Activated naive CD4-positive, alpha-beta T cell treated with anti-CD3 and anti-CD28 coated beads for 36 hours (primary cell): ENCODE measurements at places on chromosomes 11 and 22. TPM values are rescaled to one million over a fixed set of nuclear protein-coding genes. Genes with fewer than 3 reads are reported as not detected.

The SYT9 gene
- not detected for total RNA-seq

The CUL5 gene
- 26.2 TPM for total RNA-seq

DNA sequence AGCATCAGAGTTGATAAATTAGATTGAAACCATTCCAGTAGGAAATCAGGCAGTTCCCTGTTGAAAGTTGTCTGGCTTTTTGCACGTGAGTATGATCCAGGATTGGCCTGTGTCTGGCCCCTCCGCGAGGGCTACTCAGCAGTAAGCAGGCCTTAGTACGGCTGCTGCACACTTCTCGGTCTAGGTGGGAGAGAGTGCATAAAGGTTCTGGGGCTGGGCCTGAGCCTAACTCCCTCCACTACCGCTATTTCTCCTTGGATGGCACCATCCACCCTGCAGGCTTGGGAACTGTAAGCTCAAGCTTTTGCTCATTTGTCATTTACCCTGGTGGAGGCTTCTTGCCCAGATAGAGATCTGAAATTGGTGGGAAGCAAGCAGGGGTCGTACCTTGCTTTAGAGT lies 22.0 kb downstream of the TUB start:
- no peak overlapping the region for H3K4me3 ChIP-seq
- no peaks in the 10 kb centered on the region for H3K4me1 ChIP-seq
- no peaks in the 10 kb centered on the region for H3K27me3 ChIP-seq
- H3K27ac ChIP-seq = no peak overlapping the region
- DNase-seq = no peak
- no peaks in the 10 kb centered on the region for H3K36me3 ChIP-seq

- H3K27ac ChIP-seq = no peak overlapping the region
- no peak for DNase-seq
- peaks cover 10% of the 10 kb centered on the region for H3K36me3 ChIP-seq
- H3K4me1 ChIP-seq = peaks cover 41% of the 10 kb centered on the region
- H3K27me3 ChIP-seq = no peaks in the 10 kb centered on the region
- no peak overlapping the region for H3K4me3 ChIP-seq
These were observed 19.9 kb downstream of the TRIM44 start for GRCh38 chr11:35682230-35683173.

DNA sequence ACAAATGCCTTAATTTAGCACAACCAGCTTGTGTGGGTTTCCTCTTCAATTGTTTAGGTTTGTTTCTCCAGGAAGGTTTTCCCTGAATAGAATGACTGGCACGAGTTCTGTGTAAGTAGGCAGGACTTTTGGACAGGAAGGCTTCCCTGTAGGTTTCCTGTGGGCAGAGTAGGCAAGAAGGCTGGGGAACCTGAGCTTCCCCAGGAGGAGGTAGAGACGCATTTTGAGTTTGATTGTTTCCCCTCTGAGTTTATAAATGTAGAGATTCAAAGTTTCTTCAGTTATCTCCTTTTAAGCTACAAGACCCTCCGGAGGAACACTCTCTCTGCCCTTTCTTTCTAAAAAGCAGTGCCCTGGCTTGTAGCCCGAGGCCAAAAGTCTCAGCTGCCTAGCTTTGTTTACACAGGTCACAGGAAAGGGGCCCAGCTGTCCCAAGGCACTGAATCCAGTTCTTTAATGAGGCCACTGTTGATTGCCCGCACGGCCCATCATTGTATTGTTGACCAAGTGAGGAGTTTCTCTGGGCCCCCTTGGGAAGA lies 66.6 kb upstream of the RDX start:
- no peak overlapping the region for H3K27ac ChIP-seq
- H3K4me3 ChIP-seq = no peak overlapping the region
- H3K36me3 ChIP-seq = no peaks in the 10 kb centered on the region
- H3K27me3 ChIP-seq = peaks cover 3% of the 10 kb centered on the region
- peaks cover 8% of the 10 kb centered on the region for H3K4me1 ChIP-seq
- DNase-seq = no peak

The APOA1 gene
- total RNA-seq = not detected

DNA sequence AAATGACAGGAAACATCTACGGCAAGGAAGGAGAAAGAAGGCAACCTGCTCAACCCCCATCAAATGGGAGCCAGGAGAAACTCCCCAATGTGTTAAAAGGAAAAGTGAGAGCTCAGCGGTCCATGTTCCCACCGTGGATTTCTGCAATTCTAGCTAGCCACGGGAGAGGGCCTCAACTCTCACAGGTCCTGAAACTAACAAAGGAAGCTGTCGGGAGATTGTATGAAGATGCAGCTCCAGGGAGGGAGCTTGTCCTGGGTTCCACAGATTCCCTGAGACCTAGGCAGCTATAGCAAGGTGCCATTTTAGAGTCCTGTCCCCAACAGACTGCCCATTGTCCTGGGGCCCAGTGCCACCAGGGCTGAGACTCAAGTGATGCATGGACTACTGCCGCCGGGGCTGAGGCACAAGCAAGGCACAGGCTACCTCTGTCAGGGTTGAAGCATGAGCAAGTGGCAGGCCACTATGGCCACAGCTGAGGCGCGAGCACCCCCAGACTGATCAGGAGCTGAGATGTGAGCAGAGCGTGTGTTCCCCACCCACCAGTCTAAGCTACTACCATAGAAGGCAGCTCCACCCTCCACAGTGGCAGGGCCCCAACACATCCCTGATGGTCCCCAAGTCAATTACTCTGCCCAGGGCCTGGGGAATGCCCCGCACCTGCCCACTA lies 31.3 kb downstream of the RSF1 start:
- H3K36me3 ChIP-seq = peaks cover 43% of the 10 kb centered on the region
- peaks cover 75% of the 10 kb centered on the region for H3K4me1 ChIP-seq
- H3K27me3 ChIP-seq = no peaks in the 10 kb centered on the region
- no peak for DNase-seq
- peak overlapping the region; percentile 56 for H3K27ac ChIP-seq

The PRR33 gene
- total RNA-seq = 0.07 TPM

The ALDH3B1 gene
- total RNA-seq = not detected

GRCh38 chr11:128785141-128785540 lies 82.0 kb downstream of the KCNJ1 start:
- peaks cover 25% of the 10 kb centered on the region for H3K4me1 ChIP-seq
- H3K27me3 ChIP-seq = no peaks in the 10 kb centered on the region
- H3K4me3 ChIP-seq = no peak overlapping the region
- H3K27ac ChIP-seq = no peak overlapping the region
- H3K36me3 ChIP-seq = peaks cover 18% of the 10 kb centered on the region

The CFAP300 gene
- total RNA-seq = not detected

GRCh38 chr11:15903246-15903645 lies 453.1 kb downstream of the SOX6 start:
- H3K27ac ChIP-seq = no peak overlapping the region
- no peak overlapping the region for H3K4me3 ChIP-seq
- no peaks in the 10 kb centered on the region for H3K4me1 ChIP-seq
- no peak for DNase-seq
- H3K27me3 ChIP-seq = no peaks in the 10 kb centered on the region

- no peaks in the 10 kb centered on the region for H3K36me3 ChIP-seq
- DNase-seq = peak; percentile 63
- H3K4me1 ChIP-seq = no peaks in the 10 kb centered on the region
- no peak overlapping the region for H3K4me3 ChIP-seq
- H3K27me3 ChIP-seq = no peaks in the 10 kb centered on the region
These were observed 7.0 kb upstream of the DDX17 start for GRCh38 chr22:38513063-38513462.

- no peak overlapping the region for H3K4me3 ChIP-seq
- no peak overlapping the region for H3K27ac ChIP-seq
- no peaks in the 10 kb centered on the region for H3K36me3 ChIP-seq
- DNase-seq = no peak
- peaks cover 8% of the 10 kb centered on the region for H3K4me1 ChIP-seq
These were observed 21.1 kb upstream of the ME3 start for GRCh38 chr11:86693518-86693917.

The SCGB1C1 gene
- total RNA-seq = not detected

The TMEM25 gene
- total RNA-seq = 14.1 TPM

- H3K27ac ChIP-seq = no peak overlapping the region
- H3K27me3 ChIP-seq = no peaks in the 10 kb centered on the region
- no peak for DNase-seq
- no peak overlapping the region for H3K4me3 ChIP-seq
- H3K4me1 ChIP-seq = peaks cover 5% of the 10 kb centered on the region
These were observed 104.8 kb downstream of the MICAL2 start for GRCh38 chr11:12215181-12215593.

The OR2AT4 gene
- total RNA-seq = not detected

- no peaks in the 10 kb centered on the region for H3K27me3 ChIP-seq
- H3K4me1 ChIP-seq = no peaks in the 10 kb centered on the region
- no peak for DNase-seq
These were observed 247.5 kb upstream of the ZBED5 start for GRCh38 chr11:11105361-11105760.

GRCh38 chr11:116539836-116540418 lies 232.9 kb downstream of the BUD13 start:
- no peak for DNase-seq
- no peaks in the 10 kb centered on the region for H3K4me1 ChIP-seq
